ENCODE measurements at places on chromosomes 1 and 21.

DNA sequence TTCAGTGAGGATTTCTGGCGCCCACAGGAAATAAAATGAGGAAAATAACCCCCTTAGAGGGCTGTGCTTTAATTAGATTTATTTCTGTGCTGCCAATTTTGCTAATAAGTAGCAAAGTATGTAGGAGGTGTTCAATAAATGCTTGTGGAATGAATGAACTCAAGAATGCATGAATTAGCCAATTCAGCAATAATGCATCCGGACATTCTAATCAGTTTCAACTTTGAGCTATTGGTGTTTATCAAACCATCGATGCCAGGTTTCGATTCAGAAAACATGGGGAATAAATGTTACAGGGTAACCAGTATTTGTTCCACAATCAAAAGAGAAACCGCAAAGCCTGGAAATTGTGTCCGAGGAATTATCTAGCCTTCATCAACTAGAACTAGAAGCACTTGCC is 353.2 kb downstream of the NTNG1 start:
- no peak for DNase-seq

DNA sequence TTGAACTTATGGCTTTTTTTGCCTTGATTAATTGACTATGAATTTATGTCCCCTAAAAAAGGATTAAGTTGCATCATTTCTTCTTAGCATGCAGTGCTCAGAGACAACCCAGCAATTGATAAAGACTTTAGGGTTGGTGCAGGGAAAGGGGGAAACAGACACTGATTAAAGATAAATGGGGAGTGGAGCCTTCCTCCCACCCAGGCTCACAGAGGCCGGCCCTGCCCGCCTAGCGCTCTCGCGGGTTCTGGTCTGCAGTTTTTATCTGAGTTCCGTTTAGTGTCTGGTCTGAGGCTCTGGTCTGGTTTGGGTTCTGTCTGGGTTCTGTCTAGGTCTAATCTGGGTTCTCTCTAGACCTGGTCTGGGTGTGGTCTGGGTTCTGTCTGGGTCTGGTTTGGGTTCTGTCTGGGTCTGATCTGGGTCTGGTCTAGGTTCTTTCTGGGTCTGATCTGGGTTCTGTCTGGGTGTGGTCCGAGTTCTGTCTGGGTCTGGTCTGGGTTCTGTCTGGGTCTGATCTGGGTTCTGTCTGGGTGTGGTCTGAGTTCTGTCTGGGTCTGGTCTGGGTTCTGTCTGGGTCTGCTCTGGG is 48.1 kb downstream of the ABCG1 start:
- no peak for DNase-seq

- no peak for DNase-seq
These were observed 411.6 kb downstream of the MATN1 start for GRCh38 chr1:30311749-30312148.

- DNase-seq, result no peak
These were observed 37.6 kb downstream of the ARID1A start for GRCh38 chr1:26733392-26733791.

DNA sequence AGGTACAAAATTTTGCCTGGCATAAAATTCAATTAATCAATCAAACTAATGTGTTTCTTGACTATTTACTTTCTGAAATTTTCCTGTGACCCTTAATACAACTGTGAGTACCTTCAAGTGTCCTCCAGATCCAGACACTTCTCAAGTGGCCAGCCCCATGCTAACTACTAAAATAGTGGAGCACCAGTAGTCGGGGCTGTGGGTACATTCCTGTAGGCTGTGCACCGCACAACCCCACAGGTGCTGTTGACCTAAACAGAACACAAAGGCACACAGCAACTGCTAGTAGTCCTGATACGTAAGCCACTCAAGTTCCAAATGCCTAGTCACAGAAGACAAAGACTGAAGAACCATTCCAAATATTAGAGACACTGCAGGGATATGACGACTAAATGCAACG is 36.6 kb downstream of the TMEM50B start:
- no peak for DNase-seq

DNA sequence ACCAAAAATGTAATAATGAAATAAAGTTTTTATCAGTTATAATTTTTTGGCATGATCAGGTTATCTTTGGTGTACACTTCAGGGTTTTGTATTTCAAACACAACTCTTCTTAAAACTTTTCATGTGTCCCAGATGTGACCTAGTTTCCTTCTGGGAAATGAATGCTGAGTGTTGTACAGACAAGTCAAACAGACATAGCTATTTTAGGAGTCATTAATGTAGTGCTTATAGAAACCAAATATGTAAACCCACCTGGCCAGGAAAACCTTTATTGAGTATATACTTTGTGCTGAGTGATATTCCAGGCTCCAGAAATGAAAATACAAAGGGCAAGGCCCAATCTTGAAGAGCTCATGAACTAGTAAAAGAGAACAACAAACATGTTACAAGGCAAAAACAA is 25.9 kb upstream of the HOOK1 start:
- no peak for DNase-seq

GRCh38 chr1:168627370-168627769 is 51.0 kb downstream of the XCL1 start:
- no peak for DNase-seq

- no peak for DNase-seq
These were observed 53.0 kb upstream of the ADORA3 start for GRCh38 chr1:111556325-111557037.

DNA sequence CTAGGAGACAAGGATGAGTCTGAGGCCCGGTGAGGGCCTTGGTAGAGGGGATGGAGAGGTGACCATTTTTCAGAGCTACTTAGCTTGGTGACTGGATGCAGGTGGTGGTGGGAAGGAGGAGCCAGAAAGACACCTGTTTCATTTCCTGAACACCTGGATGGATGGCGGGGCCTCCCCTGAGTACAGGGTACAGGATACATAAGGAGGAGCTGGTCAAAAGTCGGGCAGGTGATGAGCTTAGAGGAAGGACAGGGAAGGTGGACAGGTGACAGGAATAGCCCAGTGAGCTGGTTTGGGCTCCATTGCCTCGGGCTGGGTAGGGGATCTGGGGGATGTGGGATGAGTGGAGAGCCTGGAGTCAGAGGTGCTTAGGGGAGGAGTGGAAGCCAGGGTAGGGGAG is 6.3 kb downstream of the FAAH start:
- no peak for DNase-seq

DNA sequence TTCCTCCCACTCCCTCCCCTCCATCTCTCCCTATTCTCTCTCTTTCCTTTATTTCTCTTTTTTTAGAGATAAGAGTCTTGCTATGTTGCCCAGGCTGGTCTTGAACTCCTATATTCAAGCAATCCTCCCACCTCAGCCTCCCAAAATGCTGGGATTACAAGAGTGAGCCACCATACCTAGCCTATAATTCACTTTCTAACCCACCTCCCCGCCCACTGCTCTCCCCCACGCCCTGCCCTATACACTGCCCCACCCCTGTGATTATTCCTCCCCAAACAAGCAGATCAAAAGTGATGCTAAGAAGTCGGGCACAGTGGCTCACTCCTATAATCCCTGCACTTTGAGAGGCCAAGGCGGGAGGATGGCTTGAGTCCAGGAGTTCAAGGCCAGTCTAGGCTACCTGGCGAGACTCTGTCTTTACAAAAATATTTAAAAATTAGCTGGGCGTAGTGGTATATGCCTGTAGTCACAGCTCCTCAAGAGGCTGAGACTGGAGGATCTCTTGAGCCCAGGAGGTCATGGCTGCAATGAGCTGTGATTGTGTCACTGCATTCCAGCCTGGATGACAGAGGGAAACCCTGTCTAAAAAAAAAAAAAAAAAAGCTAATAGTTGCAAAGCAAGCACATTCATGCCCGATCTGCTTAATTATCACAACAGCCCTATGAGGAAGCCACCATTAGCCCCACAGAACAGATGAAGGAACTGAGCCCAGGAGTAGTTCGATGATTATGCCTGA is 12.8 kb upstream of the E2F2 start:
- no peak for DNase-seq

DNA sequence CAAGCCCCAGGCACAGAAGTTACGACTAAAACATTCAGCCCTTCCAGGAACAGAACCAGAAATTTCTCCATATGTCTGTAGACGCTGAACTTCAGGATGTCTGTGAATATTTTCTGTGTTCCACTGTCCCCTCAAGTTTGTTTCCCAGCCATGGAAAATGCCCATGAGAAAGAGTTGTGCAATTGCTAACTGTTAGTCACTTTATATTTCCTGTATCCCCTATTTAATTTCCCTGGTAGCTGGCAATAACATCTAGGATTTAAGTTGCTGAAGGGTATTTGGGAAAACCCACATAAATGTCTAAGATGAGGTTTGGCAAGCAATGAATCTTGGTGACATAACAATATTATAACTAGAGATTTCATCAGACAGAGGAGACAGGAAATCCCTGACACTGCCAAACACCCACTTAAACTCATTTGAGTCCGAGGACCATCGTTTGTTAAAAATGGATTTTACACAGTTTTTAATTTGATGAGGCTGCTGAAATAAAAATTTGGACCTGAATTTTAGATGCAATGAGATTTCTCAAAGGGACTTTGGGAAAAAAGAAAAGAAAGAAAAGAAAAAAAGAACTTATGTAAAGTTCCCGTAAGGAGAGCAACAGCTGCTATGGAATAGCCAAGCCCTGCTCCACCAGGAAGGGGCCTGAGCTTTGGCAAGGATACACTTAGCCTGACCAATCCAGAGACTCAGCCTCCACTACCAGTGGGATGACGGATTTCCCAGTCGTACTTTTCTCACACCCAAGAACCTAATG is 21.8 kb upstream of the ERRFI1 start:
- no peak for DNase-seq
